A549 treated with Hydrocortisone at 1 μM for 4 hours (cell line): ENCODE measurements at places on chromosomes 4 and X. TPM values are rescaled to one million over a fixed set of nuclear protein-coding genes. Genes with fewer than 3 reads are reported as not detected.

RHOH gene
- 0.09 to 0.32 TPM (median 0.21 TPM) in 5 replicates for total RNA-seq

MAMLD1 gene
- total RNA-seq, result 5.9 to 7.0 TPM (median 6.4 TPM) in 5 replicates

SGMS2 gene
- 19.0 to 29.3 TPM (median 27.8 TPM) in 5 replicates for total RNA-seq

MAOB gene
- total RNA-seq, result 0.14 to 0.21 TPM (median 0.14 TPM) in 5 replicates

CNKSR2 gene
- total RNA-seq, result 1.7 to 3.3 TPM (median 2.5 TPM) in 5 replicates

ARX gene
- total RNA-seq, result 0.38 to 0.72 TPM (median 0.62 TPM) in 5 replicates

SPANXD gene
- total RNA-seq, result 0.18 to 0.48 TPM in 2 of 5 replicates, not detected in the others

LARP7 gene
- total RNA-seq, result 23.0 to 37.6 TPM (median 25.0 TPM) in 5 replicates

PRKG2 gene
- total RNA-seq, result 0.37 to 1.1 TPM (median 0.81 TPM) in 5 replicates

HDAC8 gene
- 26.2 to 30.1 TPM (median 27.9 TPM) in 5 replicates for total RNA-seq

EMCN gene
- total RNA-seq, result not detected in 5 replicates

SOWAHD gene
- total RNA-seq, result 0.10 to 0.14 TPM in 2 of 5 replicates, not detected in the others

MEPE gene
- not detected in 5 replicates for total RNA-seq

MAGEA1 gene
- 0.05 to 0.09 TPM (median 0.06 TPM) in 4 of 5 replicates, not detected in the other for total RNA-seq

ZFP92 gene
- 0.52 to 0.62 TPM (median 0.56 TPM) in 5 replicates for total RNA-seq

LINC00632 gene
- 0.94 to 1.7 TPM (median 1.4 TPM) in 5 replicates for total RNA-seq

SLC6A14 gene
- not detected in 5 replicates for total RNA-seq

ANK2 gene
- 0.71 to 1.6 TPM (median 0.75 TPM) in 5 replicates for total RNA-seq

RAB40A gene
- 0.06 TPM in 3 of 5 replicates, not detected in the others for total RNA-seq

HTN1 gene
- not detected in 5 replicates for total RNA-seq

UGT2B10 gene
- 0.06 TPM in 1 of 5 replicates, not detected in the others for total RNA-seq

RXFP1 gene
- total RNA-seq, result not detected in 5 replicates

GALNTL6 gene
- total RNA-seq, result 0.06 TPM in 2 of 5 replicates, not detected in the others

FOXR2 gene
- total RNA-seq, result not detected in 5 replicates

SAGE1 gene
- total RNA-seq, result not detected in 5 replicates

GYG2 gene
- total RNA-seq, result 3.4 to 5.1 TPM (median 4.5 TPM) in 5 replicates

FMR1NB gene
- not detected in 5 replicates for total RNA-seq

TRAM1L1 gene
- 0.33 to 0.86 TPM (median 0.52 TPM) in 5 replicates for total RNA-seq

ARMCX1 gene
- 0.22 to 0.61 TPM (median 0.48 TPM) in 5 replicates for total RNA-seq

VCX2 gene
- not detected in 5 replicates for total RNA-seq

ADH5 gene
- 108 to 134 TPM (median 112 TPM) in 5 replicates for total RNA-seq

FAM149A gene
- total RNA-seq, result 1.1 to 1.6 TPM (median 1.3 TPM) in 5 replicates

ATP8A1 gene
- 0.02 to 0.10 TPM (median 0.08 TPM) in 5 replicates for total RNA-seq

ASB5 gene
- 0.03 to 0.06 TPM in 2 of 5 replicates, not detected in the others for total RNA-seq

NBDY gene
- total RNA-seq, result 48.7 to 59.8 TPM (median 53.0 TPM) in 5 replicates

GATA1 gene
- not detected in 5 replicates for total RNA-seq

ZNF630 gene
- 0.14 to 0.40 TPM (median 0.21 TPM) in 5 replicates for total RNA-seq

POLA1 gene
- total RNA-seq, result 10.1 to 13.0 TPM (median 11.1 TPM) in 5 replicates

IQCM gene
- not detected in 5 replicates for total RNA-seq

GPR101 gene
- total RNA-seq, result not detected in 5 replicates

NWD2 gene
- 0.01 TPM in 2 of 5 replicates, not detected in the others for total RNA-seq

ENOPH1 gene
- 26.6 to 33.7 TPM (median 29.5 TPM) in 5 replicates for total RNA-seq

DLG3 gene
- 3.7 to 7.8 TPM (median 5.9 TPM) in 5 replicates for total RNA-seq

NAA11 gene
- total RNA-seq, result not detected in 5 replicates

DIPK2B gene
- total RNA-seq, result not detected in 5 replicates

GSX2 gene
- total RNA-seq, result 0.08 TPM in 1 of 5 replicates, not detected in the others

CYTL1 gene
- not detected in 5 replicates for total RNA-seq
